Activated CD8-positive, alpha-beta memory T cell treated with anti-CD3 and anti-CD28 coated beads for 4 hours (primary cell): ENCODE measurements at places on chromosomes 6 and 20.
A peak's percentile ranks its signal among the peaks of the same experiment; 100 is the strongest.

DNA sequence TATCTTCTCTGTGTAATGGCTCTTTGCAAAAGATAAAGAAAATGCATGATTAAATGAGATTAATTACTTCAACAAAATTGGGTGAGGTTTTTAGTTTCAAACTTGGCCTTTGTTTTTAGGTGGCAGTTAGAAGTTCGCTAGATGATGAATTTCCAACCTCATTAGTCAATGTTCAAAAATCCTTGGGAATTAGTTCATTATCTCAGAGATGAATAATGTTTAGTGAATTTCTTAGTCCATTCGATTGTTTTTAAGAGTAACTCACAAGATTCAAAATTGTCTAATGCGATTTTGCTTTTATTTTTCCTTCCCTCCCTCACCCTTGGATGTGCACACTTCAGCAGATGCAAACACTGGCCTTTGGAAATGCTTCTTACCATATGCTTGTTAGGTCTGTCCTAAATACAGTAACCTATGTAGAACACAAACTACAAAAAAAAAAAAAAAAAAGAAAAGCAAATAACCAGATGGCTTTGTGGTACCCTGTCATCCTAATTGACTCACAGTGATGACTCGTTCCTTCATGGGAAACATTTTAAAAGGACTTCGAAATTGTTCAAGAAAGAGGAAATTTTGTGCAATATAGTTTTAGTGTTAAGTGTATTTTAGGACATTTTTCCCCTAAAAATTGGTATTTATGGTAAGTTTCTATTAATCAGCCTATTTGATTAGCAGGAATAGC is 66.7 kb downstream of the FAM229B start:
- DNase-seq: no peak

DNA sequence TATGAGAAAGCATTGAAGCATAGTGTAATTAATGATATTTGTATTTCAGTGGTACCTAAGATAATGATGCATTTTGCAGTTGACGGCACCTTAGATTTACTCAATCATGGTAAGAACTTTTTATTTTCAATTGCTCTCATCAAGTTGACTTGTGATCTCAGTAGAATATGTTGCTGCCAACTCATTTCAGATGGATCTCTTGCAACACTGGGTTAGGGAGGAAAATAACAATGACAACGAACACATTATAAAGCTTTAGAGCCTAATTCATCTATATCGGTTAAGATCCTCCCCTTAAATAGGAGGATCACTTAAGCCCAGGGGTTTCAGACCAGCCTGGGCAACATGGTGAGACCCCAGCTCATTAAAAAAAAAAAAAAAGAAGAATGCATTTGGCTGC is 18.0 kb upstream of the TBC1D22B start:
- no peak for DNase-seq

DNA sequence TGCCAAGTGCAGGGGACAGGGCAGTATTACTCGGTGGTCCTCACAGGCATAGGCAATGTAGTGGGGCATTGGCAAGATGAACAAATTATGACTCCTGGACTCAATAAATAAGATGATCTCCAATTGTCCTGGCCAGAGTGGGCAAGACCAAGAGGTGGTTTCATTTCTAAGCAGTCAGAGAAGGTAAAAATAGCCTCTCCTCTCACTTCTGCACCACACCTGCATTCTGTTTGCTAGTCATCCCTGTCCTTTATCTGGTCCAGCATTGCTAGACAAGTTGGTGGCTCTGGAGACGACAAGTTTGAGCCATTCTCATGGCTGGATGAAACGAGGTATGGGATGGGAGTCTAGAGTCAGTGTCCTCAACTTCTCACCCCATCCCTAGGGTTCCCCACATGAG is 83.0 kb downstream of the BANF2 start:
- no peak for DNase-seq

- DNase-seq: no peak
These were observed 6.2 kb downstream of the LMBRD1 start for GRCh38 chr6:69790629-69791028.

DNA sequence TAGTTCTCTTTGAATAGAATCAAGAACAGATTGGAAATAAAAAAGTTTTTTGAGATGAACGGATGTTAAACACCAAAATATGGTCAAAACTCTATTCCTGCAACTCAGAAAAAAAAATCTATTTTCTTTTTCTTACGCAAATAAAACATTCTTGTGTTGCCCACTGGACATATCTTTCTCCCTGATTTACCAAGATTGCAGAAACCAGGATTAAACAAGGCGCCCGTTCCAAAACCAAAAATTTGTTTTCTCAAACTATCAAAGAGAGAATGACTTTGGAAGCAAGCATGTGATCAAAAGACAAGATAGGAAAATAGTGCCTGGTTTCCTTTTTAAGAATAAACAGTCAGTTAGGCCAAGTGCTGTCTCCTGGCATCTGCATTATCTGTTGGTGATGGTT is 273.1 kb downstream of the CLIC5 start:
- no peak for DNase-seq

DNA sequence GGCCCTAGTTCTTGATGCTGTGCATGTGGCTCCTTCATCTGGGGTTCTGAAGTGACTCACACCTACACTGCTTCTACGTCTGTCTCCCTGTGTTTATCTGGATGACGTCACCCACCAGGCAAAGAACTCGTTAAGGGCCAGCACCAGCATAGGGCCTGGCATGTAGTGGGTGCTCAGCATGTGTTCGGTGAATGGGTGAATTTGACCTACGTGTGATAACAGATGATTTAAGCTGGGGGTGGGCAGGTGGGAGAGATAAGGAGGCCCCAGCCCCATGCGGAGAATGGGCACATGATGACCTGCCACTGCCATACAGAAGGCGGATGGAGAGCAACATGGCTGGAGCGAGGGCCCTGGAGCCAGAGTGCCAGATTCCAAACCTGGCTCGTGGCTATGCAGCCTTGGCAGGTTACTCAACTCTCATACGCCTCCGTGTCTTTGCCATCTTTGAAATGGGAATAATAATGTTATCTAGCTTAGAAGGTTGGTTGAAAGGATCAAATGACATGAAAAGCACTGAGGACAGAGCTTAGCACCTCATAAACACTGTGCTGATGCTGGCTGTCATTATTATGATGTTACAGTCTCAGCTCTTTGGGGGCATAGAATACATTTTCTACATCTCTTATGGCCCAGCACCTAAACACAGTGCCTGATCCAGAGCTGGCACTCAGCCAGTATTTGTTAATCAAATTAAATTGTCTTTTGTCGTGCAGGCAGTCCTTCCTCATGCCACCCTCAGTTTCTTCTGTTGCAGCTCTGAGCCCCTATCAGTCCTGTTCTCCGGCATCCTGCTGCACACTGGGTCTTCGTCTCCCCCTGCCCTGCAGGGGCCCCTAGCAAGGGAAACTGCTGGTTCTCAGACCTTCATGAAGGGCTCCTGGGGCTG is 39.6 kb downstream of the VEGFA start:
- DNase-seq: no peak

- DNase-seq: no peak
These were observed 22.9 kb downstream of the ERMARD start for GRCh38 chr6:169774347-169774746.

GRCh38 chr6:105890521-105891244 is 195.5 kb upstream of the PRDM1 start:
- DNase-seq: no peak

- no peak for DNase-seq
These were observed 371.7 kb downstream of the TENT5A start for GRCh38 chr6:81380718-81381338.

DNA sequence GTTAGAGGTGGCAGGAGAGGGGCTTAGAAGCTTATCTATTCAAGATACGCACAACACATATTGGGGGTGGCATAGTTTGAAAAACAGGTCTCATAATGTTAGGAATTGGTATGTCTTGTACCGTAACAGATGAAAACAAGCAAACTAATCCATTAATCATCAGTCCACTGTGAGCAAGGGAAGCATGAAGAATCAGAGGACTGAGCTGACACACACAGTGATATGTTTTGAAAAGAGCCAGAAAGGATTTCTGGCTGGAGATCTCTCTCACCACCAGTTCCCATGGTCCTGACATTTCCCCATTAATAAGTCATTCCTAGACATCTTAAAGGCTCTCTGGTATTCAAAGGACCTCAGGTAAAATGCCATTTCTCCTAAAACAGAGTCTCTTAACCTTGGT is 158.8 kb upstream of the PHACTR1 start:
- DNase-seq: no peak

- DNase-seq: no peak
These were observed 120.2 kb upstream of the MAP3K4 start for GRCh38 chr6:160871320-160871719.

- no peak for DNase-seq
These were observed 11.5 kb upstream of the TENT5A start for GRCh38 chr6:81763968-81764367.

GRCh38 chr20:49987015-49987867 is 4.5 kb downstream of the SNAI1 start:
- no peak for DNase-seq

DNA sequence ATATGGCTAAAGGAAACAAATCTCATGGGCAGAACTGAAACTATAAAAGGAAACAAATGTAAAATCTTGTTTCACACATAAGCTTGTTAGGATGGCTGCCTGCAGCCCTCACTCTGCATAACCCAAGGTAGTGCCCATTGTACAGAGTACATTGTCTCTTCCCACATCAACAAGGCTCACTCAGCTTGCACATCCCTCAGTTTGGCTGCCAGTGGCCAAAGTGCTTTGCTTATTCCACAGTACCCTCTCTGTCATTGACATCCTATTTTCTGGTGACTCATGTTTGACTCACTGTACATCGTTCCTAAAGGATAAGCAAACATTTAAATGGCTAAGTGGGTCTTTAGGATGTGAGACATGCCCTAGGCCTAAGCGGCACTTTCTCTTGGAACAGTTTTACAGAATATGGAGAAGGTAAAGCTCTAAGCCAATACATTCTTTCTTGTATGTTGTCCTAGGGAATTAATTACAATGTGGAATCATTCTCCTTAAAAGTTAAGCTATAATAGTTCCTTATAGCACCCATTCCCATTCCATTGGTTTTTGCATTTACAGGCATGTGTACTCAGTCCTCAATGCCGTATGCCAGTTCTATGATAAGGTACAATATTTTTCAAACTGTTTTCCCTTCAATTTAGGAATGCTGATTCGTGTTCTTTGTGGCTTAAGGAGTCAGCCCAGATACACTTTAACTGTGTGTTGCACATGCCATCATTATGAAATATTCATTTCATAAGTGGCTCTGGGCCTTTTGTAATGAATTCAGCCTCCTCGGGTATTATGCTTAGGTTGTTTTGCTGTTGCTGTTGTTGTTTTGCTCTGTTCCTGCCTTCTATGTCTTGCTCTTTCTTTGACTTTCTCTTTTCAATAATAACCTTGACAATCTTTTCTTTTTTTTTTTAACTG is 5.5 kb downstream of the ANKEF1 start:
- DNase-seq: no peak

DNA sequence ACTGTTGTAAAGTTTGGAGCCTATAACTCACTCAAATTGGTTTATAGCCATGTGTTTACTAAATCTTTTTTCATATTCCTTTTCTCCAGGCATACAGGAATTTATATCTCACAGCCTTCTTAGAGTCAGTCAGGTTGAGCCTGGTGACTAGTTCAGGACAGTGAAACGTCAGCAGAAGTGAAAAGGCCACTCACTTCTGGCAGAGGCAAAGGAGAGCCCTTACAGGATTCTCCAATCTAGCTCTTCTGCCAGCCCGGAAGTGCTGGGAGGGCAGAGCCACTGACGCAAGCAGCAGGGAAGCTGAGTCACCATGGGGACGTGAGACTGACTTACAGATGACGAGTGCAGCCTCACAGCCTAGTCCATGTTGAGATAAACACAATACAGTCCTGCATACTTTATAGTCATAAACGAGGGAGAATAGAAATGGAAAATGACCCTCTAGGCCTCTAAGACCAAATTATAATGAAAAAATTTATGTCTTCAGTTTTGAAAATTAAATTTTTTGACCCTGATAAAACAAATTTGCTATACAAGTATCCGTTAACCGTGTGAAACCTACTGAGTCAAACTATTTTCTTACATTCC is 1.3 kb downstream of the PXT1 start:
- DNase-seq: peak; percentile 79

GRCh38 chr6:75611702-75612375 is 10.2 kb downstream of the SENP6 start:
- DNase-seq: peak; percentile 27

- no peak for DNase-seq
These were observed 171.1 kb downstream of the MCHR2 start for GRCh38 chr6:99822741-99823512.

DNA sequence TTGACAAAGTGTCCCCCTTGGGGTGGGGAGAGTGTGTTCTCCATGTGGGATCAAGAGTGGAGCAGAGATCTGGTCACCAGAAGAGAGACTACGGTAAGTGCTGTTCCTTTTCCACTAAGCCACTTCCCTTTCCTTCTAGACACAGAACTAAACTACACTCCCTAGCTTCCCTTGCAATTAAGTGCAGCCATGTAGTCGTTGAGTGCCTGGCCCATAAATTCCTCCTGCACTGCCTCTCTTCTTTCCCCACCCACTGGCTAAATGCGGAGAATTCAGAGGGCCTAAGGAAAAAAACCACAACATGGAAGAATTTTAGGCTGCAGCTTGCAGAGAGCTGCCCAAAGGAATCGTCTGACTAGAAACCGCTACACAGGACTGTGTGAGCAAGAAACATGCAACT is 1.5 kb downstream of the WDR27 start:
- DNase-seq: no peak

DNA sequence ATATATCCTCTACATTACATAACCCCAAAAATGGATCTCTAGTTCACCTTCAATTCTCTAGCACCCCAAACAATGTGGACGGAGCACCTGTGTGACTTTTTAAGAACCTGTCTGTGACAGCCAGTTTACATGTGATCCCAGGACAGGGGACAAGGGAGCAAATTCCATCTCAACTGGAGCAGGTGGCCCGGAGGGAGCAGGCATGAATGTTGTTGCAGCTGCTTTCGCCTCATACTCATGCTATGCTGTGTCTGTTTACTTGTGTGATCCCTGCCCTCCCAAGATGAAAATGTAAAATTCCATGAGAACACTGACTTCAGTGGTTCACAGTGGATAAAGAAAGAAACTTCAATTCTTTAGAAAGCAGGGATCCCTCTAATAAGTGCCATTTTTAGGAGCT is 600.3 kb downstream of the CDH26 start:
- DNase-seq: no peak

DNA sequence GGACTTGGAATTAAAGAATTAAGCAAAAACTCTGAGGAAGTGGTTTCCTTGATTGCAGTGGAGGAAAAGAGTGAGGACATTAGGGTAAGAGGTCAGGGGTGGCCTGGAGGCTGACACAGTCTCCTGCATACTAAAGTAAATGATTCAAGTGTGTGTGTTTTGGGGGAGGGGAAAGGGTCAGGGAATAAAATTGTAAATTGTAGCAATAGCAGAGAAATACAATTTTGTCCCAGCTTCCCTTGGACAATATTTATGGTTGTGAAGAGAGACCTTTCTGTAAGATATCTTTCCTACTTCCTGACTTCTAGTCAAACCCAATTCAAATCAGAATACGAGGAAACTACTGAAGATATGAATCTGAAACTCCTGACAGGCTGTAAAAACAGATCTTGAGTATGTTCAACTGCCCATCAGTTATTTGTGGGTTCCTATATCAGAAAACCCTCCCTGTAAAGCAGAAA is 143.4 kb upstream of the HMGN3 start:
- no peak for DNase-seq
